DMS 273 treated with DMSO at 0.1 percent for 48 hours (cell line): ENCODE measurements at places on chromosomes 11 and 22.

GRCh38 chr11:2911088-2911784, 18.0 kb downstream of the PHLDA2 start:
- DNase-seq, result no peak

DNA sequence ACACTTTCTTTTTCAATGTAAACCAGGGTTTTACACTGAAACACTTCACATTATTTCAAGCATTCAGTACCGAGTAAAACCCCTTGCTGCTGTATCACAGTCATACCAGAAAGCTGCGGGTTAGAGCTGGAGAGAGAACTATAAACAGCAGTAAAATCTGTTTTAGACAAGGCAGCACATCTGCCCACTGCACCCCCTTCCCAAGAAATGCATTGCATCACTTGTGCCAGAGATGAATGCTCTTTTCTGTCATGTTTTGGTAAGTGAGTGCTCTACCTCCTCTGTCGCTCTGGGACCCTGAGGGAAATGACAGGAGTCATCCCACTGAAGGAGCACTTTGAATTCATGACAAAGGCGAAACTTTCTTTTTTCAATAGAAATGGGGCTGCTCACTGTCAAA, 107.2 kb downstream of the MAML2 start:
- no peak for DNase-seq

- no peak for DNase-seq
These were observed 61.3 kb downstream of the RTL6 start for GRCh38 chr22:44436736-44437135.

GRCh38 chr22:43411869-43412807, at the start of gene MPPED1:
Gene MPPED1 (plus strand): TSS chr22:43412014. CDS start chr22:43424986, 12,972 bp downstream.
- no peak for DNase-seq

DNA sequence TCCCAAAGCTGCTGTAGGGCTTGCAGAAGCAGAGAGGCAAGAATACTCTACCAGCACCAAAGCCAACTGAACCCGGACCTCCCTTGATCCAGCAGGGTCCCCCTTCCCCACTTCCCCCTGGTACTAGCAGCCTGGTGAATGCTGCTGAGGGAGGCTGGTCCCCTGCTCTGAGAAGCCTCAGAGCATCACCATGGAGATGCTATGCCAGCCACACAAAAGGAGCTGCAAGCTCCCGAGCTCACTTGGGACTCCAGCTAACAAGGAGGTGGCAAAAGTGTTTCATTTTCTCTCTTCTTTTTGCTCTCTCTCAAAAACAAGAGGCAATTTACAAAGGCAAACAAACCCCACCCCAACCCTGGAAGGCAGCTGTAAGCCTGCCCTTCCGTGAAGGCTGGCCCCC, 509.8 kb downstream of the BUD13 start:
- no peak for DNase-seq

DNA sequence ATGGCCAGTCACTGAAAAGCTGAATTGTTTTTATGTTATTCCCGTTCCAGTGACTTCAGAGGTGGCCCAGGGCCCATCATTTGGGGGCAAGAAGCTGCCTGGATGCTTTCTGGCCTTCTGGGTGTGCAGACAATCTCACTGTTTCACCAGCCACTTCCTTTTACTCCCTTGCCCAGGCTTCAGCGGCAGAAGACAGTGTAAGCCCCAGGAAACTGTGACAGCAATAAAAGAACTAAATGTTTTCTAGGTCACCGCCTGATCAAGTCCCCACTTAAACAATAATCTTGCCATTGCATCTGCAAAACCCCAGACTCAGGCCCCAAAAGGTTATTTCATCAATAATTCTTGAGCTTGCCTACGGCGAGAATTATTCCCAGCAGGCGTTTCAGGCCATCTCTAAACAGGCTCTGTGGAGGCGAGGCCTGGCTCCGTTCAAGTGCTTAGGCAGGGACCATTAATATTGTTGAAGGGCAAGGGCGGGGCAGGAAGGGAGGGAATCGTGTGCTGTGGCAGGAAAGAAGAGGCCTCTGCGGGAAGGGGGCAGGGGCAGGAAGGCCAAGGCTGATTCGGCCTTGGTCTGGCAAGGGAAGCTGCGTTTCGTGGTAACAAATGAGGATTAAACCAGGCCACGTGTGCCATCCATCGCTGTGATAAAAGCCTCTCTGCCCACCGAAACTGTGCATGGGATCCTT, 252.3 kb downstream of the KIRREL3 start:
- no peak for DNase-seq

DNA sequence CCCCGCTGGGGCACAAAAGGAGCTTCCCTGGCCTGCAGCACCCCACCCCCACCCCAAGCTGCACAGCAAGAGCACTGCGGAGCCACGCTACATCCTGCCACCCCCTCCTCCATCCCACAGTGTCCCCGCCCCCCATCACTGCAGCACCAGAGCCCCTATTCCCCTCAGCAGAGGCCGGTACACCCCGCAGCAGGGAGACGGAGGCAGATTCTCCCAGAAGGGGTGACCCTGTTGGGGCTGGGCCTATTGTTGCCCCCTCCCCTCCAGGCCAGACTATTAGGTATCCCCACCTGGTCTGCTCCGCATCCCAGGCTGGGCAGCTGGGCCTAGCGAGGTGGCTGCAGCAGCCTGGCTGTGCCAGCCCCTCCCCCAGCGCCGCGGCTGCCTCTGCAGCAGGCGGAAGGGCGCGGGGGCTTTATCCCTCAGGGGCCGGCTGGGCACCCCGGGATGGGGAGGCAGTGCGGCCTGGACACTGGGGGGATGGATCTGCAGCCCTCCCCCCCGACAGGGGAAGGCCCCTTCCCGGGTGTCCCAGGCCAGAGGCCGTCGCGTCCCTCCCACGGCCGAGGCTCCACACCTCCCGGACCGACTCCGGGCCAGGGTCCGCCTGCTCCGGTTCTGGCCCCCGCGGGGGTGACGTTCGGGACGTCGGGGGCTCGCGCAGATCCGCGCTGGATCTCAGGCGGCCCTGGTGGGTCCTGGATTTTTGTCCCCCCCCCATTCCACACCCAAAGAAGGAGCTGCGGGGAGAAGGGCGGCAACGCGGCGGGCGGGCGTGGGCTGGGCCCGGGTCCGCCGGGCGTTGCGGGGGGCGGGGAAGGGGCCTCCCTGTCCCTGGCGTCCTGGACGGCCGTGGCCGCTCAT, 943 bp downstream of the DUSP8 start:
- DNase-seq, result no peak

GRCh38 chr11:119802670-119803069, 73.7 kb upstream of the NECTIN1 start:
- no peak for DNase-seq

- DNase-seq, result no peak
These were observed 12.4 kb downstream of the SEC14L3 start for GRCh38 chr22:30459181-30460052.

GRCh38 chr11:29485641-29486040, 531.2 kb downstream of the KCNA4 start:
- DNase-seq, result no peak

DNA sequence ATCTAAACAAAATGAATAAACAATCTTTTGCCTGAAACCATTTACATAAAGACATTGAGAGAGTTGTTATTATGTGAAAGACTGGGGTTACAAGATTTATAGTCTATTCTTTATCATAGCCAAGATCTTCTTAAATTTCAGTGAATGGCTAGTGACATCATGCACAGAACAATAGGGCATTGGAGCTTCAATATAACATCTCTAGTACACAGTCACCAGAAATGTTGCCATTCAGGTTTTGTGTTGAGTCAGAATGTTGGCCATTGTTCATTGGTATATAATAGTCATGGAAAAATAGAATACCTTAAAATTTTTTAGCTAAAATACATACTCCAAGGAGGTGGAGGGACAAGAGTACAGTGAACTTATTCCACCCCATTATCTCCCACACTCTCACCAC, 44.3 kb downstream of the SLC5A12 start:
- no peak for DNase-seq

GRCh38 chr11:13859892-13860291, 102.6 kb upstream of the SPON1 start:
- no peak for DNase-seq

GRCh38 chr22:35479359-35479758, 61.3 kb upstream of the RASD2 start:
- DNase-seq, result no peak

DNA sequence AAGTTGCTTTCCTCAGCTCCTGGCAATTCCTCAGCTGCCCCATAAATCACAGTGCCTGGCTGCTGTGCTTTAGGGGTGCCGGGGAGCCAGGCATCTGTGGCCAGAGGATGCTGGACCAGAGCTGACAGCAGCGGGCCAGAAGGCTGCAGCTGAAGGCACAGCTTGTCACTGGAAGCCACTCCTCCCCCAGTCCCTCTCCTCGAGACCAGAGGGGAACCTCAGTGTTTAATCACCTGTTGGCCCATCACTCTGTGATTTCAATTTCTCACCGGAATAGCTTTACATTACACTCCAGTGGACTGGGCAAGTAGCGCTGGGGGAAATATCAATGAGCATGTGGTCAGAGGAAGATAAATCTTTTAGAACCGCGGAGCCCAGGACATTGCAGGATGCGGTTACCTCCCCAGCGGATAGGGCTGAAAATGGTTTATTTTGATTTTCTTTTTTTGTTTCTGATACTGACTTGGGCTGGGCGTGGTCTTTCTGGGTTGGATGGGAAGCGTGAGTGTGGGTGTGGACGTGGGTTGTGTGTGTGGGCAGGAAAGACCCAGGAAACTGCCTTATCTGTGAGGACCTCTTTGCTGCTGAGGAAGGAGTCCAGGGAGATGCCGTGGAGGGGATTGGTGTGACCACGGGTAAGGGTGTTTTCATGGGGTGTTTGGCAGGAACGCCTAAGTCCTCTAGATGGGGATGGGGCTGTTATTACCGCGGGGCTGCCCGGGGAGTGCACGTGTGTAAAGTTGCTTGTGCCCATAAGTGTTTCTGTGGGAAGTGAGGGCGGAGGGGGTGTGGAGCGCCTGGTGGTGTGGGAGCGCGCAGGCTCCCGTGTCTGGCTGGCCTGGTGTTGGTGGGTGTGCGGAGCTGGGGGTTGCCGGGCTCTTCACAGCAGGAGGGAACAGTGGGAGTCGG, 4.0 kb downstream of the DAGLA start:
- DNase-seq, result no peak

DNA sequence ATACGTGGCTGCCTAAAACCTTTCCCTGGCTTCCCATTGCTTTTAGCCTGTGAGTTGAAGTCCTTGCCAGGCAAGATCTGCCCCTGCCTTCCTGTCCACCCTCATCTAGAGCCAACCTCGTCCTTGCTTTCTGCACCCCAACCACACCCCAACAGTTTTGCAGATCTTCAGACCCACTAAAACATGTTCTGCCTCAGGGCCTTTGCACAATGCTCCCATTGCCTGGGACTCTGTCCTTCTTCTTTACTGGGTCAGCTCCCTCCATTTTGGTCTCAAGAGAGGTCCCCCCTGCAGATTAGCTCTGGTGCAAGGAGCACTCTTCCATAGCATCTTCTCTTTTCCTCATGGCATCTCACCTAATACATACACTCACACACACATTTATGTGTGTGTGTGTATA, 8.4 kb upstream of the ANAPC15 start:
- no peak for DNase-seq

DNA sequence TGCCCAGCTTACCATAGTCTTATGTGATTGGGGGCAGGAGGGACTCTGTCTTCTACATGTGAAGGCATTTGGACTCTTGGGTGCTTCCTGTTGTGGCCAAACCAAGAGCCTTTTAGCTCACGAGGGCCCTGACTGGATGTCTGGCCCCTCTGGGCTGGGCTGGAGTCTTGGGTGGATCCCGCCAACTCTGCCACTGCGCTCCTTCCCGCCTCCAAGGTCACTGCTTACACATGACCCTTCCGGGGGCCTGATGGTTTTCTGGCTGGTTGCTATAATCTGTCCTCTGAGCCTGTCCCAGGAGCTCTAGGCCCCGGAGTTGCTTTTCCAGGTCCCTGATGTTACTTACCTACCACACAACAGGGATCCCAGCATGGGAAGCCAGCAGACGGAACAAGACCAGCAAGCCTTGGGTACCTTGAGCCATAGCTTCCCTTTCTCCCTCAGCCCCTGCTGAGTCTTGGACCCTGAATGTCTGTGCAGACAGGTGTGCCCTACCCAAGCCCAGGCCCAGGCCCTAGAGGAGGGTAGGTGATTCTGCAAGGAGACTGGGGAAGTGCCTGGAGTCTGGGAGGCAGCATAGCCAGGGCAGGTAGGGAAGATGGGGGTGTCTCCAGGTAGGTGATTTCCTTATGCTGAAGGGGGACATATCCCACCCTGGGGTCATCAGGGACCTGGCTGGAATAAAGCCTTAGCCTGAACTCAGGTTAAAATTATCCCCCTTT, 100.3 kb downstream of the TSPAN18 start:
- no peak for DNase-seq

GRCh38 chr22:49633010-49633324, 194.7 kb downstream of the BRD1 start:
- no peak for DNase-seq

DNA sequence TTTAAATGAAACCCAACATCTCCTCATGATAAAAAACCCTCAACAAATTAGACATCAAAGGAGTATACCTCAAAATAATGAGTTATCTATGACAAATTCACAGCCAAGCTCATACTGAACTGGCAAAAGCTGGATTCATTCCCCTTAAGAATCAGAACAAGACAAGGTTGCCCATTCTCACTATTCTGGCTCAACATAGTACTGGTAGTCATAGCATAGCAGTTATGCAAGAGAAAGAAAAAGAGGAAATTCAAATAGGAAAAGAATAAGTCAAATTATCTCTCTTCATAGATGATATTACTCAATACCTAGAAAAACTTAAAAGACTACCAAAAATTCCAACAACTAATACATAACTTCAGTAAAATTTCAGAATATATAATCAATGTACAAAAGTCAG, 29.4 kb upstream of the XKR3 start:
- DNase-seq, result no peak

DNA sequence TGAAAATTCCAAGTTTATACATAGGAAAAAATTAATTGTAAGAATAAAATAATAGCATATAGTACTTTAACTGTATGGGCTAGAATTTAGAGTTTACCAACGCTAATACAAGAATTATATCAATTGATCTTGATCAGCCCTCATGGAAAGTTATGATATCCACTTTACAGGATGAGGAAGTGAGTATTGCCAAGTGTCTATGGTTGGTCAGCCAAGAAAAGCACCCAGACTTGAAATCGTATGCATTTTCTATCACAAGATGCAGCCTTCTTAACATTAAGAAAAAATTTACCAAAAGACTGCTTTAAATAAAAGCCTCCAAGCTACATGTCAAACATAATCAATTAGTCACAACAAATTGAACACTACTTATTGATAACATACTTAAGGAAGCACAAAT, 53.0 kb downstream of the DDI1 start:
- no peak for DNase-seq

- no peak for DNase-seq
These were observed 230.7 kb downstream of the JRKL start for GRCh38 chr11:96620464-96621044.

GRCh38 chr11:123561431-123561800, 93.0 kb downstream of the SCN3B start:
- no peak for DNase-seq
